ENCODE measurements at places on chromosomes 7 and 10.

DNA sequence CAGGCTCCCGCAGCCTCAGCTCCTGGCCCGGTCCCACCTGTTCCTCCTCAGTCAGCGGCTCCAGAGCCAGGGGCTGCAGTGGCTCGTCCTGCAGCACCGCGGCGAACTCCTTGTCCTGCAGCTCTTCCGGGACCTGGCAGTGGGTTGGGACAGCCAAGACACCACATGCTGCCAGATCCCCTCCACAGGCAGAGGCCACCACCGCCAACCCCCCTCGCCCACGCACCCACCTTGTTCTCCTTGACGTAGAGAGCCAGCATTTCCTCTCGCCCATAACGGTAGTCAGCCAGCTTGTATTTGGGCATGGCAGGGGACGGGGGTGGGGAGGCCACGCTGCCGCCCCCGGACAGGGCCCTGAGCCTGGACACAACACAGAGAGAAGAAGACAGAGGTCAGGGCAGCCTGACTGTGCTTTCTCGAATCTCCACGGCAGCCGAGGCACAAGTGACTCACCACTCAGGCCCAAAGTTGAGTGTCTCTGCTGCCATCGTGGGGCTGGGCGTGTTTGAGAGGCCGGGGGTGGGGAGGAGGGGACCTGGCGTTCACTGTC lies 6.2 kb downstream of the GIGYF1 start:
- DNase-seq: no peak

DNA sequence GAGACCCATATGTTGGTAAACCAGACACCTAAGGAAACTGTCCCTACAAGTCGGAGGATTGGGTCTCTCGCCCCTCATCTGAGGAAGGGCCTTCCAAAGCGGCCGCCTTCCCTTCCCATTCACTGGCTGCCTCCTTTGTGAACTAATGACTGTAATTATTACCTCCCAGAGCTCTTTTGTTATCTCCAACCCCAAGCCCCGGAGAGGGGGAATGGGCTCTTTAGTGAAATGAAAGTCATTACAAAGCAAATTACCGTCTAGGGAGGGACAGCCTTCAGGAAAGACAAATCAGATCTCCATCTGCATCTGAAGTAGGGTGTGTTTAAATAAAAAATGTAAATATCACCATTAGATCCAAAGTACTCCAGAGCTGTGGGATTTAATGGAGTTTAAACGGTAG lies 2.6 kb upstream of the GAD2 start:
- DNase-seq: no peak

DNA sequence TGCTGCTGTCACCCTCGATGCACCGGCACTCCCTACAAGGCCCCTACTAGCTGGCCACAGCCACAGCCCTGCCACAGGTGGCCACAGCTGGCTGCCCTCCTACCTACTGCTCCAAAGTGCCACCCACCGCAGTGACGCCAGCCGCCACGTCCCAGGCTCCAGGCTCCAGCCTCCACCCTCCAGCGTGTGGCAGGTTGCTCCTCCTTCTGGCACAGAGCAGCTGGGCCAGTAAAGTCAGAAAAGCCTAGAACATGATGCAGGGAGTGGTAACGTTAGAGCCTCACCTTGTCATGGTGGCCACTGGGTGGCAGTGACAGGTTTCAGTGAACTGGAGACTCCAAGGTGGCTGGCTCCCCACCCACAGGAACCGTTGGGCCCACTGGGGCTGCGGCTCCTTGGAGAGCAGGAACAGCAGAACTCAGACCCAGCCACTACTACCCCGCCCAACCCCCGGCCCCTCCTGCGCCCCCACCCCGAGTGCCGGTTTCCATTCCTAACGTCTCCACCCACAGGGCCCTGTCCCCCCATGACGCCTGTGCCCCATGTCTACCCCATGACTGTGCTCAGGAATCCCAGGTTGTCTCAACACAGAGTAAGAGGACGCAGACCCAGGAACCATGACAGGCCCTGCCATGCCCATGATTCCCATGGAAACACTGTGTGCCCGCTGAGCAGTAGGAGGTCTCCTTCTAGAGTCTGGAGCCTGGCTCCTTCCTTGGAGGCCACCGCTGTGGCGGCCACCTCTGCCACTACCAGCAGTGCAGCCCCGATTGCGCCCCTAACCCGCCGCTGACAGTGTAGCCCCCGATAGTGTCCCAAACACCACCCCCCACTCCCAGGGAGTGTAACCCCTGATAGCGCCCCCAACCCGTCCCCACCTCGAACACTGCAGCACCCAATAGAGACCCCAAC lies 52.3 kb upstream of the ZNF33B start:
- no peak for DNase-seq

DNA sequence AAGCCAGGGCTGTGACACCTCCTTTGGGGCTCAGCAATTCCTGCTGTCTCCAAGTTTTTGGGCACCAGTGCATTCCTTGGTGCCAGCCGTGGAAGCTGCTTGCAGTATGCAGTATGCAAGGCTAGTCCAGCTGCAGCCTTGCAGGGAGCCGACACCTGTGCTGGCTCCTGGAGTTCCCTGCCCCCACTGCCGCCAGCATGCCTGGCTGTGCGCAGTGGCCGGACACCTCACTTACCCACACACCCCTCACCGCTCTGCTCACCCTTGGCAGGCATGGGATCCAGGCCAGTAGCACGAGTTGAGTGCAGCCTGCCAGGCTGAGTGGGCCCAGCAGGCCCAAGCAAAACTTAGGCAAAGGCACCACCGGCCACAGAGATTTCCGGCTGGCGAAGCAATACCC lies 77.4 kb downstream of the SAMD9 start:
- DNase-seq: no peak

GRCh38 chr7:76330261-76330660 lies 27.8 kb downstream of the HSPB1 start:
- no peak for DNase-seq

GRCh38 chr7:121505021-121505420 lies 108.9 kb upstream of the FAM3C start:
- DNase-seq: no peak

DNA sequence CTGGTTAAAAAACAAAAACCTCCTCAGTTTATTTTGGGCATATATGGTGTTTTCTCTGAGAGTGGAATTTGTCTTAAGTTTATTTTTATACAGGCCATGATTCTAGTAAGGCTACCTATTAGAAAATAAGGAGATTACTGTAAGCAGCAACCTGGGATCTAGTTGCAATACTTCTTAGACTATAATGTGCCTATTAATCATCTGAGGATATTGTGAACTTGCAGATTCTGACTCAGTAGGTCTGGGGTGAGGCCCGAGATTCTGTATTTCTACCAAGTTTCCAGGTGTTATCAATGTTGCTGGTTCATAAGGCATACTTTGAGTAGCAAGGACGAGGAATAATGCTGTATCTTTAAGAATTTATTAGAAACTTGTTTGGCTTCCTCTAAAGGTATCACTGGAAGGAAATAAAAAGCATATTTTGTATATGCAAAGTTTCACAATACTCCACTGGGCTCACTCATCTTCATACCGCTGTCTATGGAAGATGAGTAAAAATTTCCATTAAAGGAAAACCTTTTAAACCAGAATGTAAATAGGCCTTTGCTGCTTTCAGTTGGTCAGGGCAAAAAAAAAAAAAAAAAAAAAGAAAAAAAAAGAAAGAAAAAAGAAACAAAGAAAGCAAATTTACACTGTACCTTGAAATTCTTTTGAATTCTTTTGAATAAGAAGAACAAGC lies 105.8 kb downstream of the BMPER start:
- no peak for DNase-seq

DNA sequence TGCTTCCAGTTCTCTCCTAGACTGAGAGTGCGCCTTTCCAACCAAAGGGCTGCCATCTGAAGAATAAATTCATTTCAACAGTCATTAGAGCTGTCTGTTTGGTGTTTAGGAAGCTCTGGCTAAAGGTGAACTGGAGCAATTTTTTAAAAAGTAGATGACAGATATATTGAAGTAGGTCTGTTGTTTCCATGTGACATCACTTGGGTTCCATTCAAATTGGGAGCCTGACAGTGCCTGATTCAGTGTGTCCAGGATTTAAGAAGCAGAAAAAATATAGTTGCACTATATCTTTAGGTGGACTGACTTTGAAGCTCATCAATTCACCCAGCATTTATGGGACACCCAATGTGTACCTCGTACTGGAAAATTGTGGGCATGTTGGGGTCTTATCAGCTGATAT lies 367.7 kb downstream of the BBS9 start:
- no peak for DNase-seq

DNA sequence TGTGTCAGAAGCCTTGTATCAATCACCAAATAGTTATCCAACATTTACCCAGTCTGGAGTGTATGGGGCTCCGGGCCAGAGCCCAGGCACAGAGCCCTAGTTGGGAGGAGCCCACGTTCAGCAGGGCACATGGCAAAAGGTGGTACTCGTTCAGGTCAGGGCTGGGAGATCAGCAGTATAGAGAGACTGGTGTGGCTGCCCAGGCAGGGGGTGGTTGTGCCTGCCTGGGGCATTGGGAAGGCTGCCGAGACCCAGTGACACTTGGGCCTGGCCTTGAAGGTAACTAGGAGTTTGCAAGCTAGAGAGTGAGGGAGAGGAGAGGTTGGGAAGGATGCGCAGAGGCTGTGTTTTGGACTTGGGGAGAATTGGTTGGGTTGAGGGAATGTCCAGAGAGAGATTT lies 48.9 kb upstream of the IGFBP3 start:
- no peak for DNase-seq

DNA sequence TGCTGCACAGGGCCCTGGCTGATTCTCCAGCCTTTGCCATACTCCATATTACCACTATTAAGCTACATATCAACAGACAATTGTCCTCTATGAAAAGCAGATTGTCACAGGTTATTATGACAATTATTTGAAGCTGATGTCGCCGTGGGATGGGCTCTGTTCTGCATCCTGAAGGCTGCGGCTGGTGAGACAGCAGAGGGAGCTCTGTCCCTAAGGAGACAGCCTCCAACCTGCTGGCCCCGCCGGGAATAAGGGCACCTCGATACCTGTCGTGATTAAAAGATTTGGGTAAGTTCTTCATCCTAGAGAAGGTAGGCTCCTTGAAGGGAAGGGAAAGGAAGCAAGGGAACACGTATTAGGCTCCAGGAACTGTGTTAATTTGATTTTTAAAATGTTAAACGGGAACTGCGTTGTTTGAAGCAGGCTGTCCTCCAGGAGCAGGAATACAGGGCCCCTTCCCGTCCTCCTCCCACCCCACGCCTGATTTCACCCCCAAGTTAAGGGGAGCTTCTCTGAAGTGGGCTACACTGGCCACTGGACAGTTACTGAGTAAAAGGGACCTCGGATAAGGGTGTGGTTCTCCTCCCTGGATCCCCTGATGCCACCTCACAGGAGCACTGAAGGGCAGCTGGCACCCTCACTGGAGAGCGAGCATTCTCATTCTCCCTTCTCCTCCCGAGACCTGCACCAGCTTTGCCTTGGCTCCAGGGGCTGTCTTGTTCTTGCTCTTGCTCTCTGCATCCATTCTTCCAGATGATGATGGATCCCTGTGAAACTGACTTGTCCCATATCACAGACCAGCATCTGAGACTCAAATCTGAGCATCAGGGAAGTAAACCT lies 11.8 kb upstream of the TIAL1 start:
- DNase-seq: no peak

DNA sequence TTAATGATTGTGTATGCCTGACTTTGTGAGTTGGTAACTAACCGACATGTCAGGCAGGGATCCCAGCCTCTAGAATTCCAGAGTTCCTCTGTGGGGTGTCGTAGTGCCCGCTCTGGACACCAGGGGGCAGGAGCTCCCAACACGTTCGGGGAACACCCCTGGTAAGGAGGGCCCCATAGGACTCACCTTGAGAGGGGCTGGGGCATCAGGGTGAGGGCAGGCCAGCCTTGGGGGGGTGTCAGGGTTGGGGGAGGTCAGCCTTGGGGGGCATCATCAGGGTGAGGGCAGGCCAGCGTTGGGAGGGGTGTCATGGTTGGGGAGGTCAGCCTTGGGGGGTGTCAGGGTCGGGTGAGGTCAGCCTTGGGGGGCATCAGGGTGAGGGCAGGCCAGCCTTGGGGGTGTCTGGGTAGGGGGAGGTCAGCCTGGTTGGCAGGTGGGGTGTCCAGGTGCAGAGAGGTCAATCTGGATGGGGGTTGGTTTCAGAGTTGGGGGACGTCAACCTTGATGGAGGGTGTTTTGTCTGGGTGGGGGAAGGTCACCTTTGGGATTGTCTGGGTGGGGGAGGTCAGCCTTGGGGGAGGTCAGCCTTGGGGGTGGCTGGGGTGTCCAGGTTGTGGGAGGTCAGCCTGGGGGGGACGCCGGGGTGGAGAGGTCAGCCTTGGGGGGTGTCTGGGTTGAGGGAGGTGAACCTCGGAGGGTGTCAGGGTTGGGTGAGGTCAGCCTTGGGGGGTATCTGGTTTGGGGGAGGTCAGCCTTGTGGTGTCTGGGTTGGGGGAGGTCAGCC lies 45.6 kb upstream of the SUN1 start:
- no peak for DNase-seq

GRCh38 chr7:51217804-51218203 lies 98.8 kb downstream of the COBL start:
- DNase-seq: no peak

DNA sequence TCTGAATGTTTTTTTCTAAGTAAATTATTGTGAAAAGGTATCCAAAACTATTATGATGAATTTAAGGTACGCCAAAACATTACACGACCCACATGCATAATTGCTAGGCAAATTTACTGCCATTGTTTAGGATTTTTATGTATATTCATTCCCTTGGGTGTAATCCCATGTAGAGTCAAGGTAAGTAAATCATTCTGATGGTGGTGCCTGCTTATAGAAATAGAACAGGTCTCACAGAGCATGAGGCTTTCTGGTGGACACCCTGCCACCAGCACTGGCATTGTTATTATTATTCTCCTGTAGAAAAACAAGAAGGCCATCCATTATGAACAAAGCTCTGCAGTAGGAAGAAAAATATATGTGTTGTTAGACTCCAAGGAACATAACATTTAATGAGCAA lies 111.7 kb upstream of the ZNF804B start:
- no peak for DNase-seq

- no peak for DNase-seq
Measured at GRCh38 chr7:31432836-31433340, 81.0 kb upstream of the ITPRID1 start.

- no peak for DNase-seq
Measured at GRCh38 chr7:67659091-67659490, 662.5 kb downstream of the TYW1 start.

DNA sequence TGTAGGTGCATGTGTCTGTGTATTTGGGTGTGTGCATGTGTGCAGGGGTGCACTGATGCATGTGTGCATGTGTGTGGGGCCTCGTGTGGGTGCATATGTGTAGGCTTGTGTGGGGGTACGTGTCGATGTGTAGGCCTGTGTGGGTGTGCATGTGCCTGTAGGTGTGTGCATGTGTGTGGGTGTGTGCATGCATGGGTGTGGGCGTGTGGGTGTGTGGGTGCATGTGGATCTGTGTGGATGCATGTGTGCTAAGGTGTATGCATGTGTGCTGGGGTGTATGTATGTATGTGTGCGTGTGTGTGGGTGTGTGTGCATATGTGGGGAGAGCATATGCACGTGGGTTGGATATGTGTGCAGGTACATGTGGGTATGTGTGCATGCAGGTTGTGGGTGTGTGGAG lies 73.2 kb downstream of the NKX6-2 start:
- DNase-seq: no peak

DNA sequence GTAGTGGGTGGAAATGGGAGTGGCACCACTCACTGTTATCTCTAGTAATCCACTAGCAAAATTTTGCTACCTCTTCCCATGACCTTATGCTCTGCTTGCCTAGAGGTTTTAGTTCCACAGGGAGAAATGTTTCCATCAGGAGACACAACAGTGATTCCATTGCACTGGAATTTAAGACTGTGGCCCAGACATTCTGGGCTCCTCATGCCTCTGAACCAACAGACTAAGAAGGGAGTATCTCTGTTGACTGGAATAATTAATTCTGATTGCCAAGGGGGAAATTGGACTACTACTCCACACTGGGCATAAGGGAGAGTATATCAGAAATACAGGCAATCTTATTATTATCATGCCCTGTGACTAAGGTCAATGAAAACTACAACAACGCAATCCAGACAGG lies 16.2 kb upstream of the BRAF start:
- no peak for DNase-seq

GRCh38 chr7:47954231-47954911 lies 6.1 kb upstream of the PKD1L1 start:
- no peak for DNase-seq
